Stimulated activated CD4-positive, alpha-beta T cell treated with anti-CD3 and anti-CD28 coated beads, TNF-alpha, amount 100 ng/mL, for 1 hour (primary cell): ENCODE measurements at places on chromosomes 2 and 18.

GRCh38 chr2:214156971-214157370, 253.9 kb upstream of the VWC2L start:
- no peak for DNase-seq

DNA sequence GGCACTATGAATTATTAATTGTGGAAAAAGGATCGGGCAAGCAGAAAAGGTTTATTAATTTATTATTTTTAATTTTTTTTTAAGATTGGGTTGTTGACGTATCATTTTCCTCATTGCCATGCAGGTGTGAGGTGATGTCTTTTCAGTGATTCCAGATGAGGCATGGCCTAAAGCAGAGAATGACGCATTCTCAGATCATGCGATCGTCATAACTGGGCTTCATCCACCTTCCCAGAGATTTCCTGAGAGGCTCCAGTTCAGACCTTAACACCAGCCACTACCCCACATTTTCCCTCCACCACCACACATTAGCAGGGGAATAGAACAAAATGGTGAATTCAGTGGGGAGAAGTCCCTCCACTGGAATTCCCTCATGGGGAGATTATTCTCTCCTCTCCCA, 518.4 kb upstream of the SPHKAP start:
- no peak for DNase-seq

GRCh38 chr2:214699236-214699635, 110.2 kb downstream of the BARD1 start:
- no peak for DNase-seq

- no peak for DNase-seq
Measured at GRCh38 chr2:177253704-177254103, 10.8 kb downstream of the NFE2L2 start.

DNA sequence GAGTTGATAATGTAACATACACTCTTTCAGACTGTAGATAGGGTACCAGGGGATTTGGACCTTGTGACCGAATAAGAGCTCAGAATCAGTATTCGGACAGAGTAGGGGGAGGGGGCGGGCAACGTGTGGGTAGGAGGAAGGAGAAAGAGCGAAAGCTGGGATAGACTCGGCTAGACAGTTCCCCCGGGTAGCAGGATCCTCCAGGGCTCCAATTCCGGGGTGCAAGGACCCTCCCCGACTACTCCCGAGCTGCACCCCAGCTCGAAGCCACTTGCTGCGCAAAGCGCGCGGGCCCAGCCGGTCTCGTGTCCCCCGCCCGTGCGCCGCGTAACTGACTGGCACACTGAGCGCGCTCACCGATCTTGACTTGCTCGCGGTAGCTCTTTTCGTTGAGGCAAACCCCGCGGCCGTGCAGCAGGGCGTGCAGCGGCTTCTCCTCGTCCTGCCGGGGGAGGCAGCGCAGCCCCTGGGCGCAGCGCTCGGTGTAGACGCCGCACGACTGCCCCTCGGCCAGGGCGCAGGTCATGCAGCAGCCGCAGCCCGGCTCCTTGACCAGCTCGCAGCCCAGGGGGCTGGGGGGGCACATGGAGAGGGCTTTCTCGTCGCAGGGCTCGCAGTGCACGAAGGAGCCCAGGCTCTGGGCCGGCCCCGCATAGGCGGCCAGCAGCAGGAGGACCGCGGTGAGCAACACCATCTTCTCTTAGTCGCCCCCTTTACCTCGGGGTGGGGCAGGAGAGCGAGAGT, 1.1 kb downstream of the IGFBP5 start:
- DNase-seq: no peak

- DNase-seq: no peak
Measured at GRCh38 chr18:31774477-31774785, 13.8 kb upstream of the SLC25A52 start.

- no peak for DNase-seq
Measured at GRCh38 chr2:70005752-70006446, 44.5 kb upstream of the ASPRV1 start.

GRCh38 chr2:127596311-127597045, 49.5 kb upstream of the GPR17 start:
- DNase-seq: no peak

DNA sequence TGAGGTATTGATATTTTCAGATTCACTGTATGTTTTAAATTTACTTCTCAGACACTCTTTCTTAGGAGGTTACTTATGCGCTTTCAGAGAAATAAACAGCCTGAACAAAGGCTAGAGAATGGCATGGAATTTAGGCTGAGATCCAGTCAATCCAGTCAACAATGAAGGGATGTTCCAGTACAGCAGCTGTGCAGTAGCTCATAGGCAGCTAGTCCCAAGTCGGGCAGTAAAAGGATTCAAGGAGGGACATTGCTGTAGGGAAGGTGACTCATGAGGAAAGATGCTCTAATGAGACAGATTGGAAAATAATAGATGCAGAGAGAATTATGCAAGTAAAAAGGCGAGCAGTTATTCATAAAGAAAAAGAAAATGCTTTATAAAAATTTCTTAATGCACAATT, 397.9 kb upstream of the RGPD4 start:
- no peak for DNase-seq

DNA sequence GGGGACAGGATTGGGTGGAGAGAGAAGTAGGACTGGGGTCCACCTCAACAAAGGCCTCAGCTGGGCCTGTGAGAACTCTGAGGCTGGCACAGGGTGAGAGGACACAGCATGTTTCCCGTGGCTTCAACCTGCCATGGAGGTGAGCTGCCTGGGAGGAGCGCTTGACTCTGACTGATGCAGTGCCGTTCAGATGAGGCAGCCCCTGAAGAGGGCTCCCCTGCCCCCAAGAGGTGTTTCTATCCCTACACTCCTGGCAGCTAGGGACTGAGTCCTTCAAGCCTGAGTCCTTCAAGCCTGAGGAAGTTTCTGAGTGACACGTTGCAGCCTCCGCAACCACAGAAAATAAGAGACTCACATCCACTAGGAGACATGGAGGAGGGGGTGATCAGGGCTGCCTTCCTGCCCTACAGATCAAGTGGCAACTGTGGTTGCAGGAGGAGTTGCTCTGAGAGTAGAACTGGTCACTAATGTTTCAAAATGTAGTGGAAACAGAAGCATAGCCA, 49.6 kb upstream of the TMEM177 start:
- no peak for DNase-seq

DNA sequence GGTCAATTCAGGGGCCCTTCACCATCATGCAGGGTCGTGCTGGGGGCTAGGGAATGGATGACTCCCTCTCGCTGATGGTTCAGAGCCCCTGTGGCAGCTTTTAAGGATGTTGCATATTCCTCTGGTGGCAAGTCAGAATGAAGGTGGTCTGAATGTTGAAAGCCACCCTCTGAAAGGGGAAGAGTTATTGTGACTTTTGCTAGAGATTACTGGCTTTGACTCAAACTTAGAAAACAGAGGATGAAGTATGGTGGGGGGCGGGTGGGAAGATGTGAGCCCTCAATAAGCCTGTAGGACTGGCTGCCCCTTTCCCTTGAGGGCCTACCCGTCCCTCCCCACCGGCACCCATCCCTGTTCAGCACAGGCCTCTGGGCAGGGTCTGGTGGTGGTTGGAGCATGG, 23.2 kb downstream of the MC2R start:
- DNase-seq: no peak

- no peak for DNase-seq
Measured at GRCh38 chr2:102001767-102002142, 10.0 kb downstream of the IL1R2 start.

DNA sequence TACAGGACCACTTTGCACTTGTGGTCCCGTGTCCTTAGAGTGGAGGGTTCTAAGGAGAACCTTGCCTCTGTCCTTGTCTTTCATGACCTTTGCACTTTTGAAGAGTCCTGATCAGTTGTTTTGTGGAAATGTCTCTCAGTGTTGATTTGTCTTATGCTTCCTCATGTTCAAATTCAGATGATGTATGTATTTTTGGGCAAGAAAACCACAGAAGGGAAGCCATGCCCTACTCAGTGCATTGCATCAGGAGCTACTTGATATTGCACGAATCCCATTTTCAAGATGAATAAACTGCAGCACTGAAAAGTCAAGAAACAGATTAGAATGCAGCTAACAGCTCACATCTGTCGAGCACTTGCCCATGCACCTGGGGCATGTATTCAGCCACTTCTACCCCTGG, 152.2 kb downstream of the INHBB start:
- no peak for DNase-seq

DNA sequence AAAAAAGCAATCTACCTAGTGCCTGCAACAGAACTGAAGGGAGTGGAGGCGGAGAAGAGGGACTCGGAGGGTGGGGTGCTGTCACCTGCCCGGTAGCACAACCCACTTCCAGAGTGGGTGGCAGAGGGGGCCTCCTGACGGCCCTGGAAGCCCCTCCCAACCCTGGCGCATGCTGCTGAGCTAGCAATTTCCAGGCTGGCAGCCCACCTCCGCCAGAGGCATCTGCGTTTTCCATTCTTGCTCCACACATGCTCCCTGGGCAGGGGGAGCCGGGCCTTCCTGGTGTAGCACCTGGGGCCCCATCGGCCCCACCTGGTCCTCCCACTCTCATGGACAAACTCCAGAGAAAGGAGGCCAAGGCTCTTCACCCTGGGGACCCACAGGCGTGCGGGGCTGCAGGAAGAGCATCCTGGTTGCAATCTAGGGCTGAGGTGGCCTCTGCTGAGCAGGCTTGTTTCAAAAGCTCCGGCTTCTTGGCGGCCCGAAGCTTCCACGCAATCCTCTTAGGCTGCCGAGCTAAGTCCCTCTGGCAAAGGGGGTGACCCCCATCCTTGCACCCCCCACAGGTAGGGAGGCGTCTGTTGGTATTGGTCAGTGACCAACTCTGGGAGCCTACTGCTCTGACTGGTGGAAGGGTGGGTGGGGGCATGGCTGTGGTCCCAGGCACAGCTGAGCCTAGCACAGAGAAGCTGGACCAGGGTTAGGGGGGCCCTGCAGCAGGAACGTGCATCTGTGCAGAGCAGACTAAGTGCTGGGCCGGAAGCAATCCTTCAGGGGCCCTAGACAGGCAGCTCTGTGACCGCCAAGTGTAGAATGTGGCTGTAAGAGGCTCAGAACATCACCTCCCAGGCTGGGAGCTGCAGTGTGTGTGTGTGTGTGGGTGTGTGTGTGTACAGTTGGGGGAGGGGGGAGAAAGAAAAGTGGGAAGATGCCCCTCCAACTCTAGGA, 2.6 kb downstream of the HS6ST1 start:
- no peak for DNase-seq

GRCh38 chr2:240832205-240832727, 12.2 kb upstream of the KIF1A start:
- peak; percentile 97 for DNase-seq
